ENCODE measurements at places on chromosomes 16 and 17. TPM values are rescaled to one million over a fixed set of nuclear protein-coding genes. Genes with fewer than 3 reads are reported as not detected.
A peak's percentile ranks its signal among the peaks of the same experiment; 100 is the strongest.

DNA sequence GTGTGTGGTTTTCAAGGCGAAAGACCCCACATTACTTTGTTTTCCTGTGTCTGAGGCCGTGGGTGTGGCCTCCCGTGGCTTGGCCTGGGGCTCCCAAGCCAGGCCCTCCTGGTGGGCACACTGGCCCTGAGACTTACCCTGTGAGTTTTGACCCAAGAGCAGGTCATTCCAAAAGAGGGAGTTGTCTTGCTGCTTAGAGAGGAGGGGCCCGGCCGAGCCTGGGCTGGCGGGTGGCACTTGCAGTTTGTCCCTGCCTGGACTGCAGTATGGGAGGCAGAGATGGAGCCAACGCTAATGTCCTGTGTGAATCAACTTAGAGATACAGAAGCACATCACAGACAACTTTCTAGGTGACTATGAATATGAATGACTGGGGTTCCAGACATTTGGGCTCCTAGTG, 22.7 kb downstream of the PLEKHG4 start:
- no peak for DNase-seq

PRAC2 gene
- not detected for total RNA-seq

CFAP97D1 gene
- not detected for total RNA-seq

DNA sequence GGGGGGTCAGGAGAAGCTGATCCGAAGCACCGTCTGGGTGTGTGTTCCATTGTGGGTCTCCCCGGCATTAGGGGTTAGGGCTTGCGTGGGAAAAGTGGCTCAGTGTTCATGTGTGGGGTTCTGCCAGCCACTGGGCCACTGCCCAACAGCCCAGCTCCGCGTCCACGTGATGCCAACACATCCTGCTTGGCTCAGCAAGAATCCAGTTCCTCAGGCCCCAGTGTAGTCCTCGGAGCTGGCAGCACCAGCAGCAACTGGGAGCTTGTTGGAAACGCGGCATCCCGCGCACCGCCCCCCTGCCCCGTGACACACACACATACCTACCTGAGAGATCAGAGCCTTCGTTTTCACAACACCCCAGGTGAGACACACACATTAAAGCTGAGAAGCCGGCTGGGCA, 18.9 kb downstream of the LGALS9 start:
- no peak for DNase-seq

TRIM72 gene
- 2.1 TPM for total RNA-seq

SLC38A7 gene
- total RNA-seq = 32.7 TPM

DNA sequence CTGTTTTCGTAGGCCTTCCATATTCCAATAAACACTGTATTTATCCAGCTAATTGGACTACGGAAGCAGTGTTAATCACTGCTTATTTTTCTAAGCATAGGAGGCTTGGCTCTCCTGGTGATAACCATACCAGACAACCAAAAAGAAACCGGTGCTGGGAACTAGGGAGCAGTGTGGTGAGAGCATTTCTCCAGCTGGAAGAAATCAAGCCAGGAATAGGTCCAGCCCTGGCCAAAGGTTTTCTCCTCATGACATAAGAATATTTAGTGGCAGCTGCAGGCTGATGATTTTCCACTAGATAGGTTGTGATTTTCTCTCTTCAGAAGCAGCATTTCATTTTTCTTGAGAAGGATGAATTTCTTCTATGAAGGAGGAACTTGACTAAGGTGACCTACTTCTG, 141.5 kb downstream of the TRIM37 start:
- DNase-seq = no peak

C1QTNF1 gene
- 240 TPM for total RNA-seq

GINS2 gene
- 1.4 TPM for total RNA-seq

GRCh38 chr17:15260376-15261257, 4.5 kb downstream of the PMP22 start:
- peak; percentile 92 for DNase-seq

GRCh38 chr17:37284191-37284590, 91.6 kb upstream of the C17orf78 start:
- DNase-seq = no peak

LCAT gene
- total RNA-seq = 19.0 TPM

TIGD7 gene
- total RNA-seq = 8.4 TPM

- DNase-seq = no peak
Measured at GRCh38 chr16:23651943-23652468, 10.7 kb downstream of the DCTN5 start.

DNA sequence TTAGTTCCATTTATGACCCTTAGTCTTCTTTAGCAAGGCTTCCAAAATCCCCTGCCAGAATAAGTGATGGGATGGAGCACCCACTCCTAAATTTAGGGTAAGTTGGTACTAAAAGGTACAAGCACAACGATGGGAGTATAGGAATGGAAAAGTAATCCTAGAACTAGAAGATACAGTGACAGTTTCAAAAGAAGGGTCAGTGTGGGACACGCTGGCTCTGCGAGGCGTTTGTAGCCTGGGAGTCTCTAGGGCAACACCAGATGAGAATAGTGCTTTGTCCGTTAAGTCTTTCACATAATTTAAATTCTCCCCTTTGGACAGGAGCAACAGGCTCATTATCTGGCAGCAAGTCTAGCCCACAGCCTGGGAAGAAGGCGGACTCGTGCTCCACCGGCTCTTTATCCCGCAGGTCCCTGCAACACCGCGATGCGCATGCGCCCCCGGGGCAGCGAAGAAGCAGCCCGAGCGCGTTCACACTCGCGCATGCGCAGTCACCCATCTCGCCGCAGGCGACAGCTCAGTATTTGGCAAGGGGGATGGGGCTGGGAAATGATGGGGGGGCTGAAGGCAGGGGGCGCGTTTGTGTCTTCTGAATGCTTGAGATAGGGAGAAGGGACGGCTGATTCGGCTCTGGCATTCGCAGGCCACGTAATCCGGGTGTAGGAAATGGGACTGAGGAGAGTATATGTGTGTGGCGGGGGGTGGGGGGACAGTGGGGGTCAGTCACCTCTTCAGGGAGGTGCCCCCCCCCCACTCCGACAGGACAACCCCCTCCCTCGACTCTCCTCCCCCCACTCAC, 564 bp downstream of the SPOP start:
- peak; percentile 99 for DNase-seq

DNA sequence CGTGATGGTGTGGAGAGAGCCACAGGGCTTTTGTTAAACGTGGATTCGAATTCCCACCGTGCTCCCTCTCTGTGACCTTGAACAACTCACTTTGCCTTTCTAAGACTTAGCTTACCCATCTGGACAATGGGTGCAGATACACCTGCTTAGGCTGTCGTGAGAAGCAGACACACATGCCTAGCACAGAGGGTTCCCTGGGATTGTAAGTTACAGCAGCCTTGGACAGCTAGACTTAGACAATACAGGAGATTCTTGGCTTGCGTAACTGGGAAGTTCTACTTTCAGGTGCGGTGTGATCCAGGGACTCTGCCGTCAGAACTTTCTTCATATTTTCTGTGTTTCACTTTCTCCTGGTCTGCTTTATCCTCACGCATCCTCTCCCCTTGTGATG, 127.0 kb downstream of the ABCC1 start:
- no peak for DNase-seq

- no peak for DNase-seq
Measured at GRCh38 chr17:65457183-65457582, 104.3 kb downstream of the AXIN2 start.

GRCh38 chr17:5530265-5531084, 44.1 kb downstream of the MIS12 start:
- no peak for DNase-seq

GRCh38 chr16:53695070-53695469, 8.6 kb downstream of the RPGRIP1L start:
- no peak for DNase-seq

DNA sequence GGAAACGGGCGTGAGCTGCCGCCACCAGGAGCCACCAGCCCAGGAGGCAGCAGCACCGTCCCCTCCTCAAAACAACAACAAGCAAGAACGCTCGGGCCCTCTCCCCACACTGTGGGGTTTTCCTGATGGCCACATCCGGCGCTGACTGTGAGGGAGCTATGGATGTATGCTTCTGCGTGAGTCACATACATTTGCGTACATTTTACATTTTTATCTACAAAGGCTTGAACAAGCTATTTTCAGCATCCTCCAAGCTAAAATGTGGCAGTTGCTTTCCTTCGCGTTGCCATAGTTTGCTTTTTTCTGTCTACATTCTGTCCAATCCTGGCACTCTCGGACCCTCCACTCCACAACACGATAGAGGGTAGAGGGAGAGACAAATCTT, 2.0 kb upstream of the ABR start:
- DNase-seq = no peak

- peak; percentile 90 for DNase-seq
Measured at GRCh38 chr17:83152745-83153611, 73.6 kb downstream of the METRNL start.

DNA sequence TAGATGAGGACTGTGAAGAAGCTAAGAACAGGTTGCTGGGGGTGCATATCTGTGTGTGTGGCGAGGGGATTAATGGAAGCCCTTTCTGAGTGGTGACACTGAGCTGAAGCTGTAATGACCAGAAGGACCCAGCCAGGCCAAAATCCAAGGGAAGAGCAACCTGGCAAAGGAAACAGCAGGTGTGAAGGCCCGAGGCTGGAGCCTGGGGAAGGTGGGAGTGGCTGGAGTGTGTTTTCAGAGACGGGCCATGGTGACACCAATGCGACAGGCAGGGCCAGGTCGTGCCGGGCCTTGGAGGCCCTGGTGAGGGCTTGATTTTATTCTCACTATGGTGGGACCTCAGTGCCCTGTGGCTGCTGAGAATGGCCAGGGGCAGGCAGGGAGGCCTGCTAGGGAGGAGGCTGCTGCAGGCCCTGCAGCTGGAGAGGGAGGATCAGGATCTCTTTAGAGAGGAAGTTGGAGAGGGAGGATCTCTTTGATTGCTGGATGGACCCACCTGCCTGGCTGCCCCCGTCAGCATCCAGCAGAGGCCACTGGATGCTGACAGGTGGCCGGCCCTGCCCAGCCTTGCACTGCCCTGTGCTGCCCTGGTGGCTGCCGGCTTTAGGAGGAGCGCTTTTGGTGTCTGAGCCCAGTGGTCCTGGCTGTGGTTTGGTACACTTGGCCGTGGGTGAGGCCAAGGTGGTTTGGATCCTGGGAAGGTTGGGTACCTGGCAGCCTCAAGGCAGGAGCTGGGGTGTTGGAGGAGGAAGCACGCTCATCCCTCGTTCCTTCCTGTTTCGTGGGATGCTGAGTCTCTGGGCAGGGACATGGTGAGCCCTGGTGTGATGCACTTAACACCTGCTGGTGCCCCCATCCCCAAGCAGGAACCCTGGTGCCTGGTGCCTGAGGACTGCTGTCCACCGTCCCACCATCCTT, 188.3 kb downstream of the SEC14L1 start:
- no peak for DNase-seq

GRCh38 chr17:32470405-32471167, 16.2 kb upstream of the CDK5R1 start:
- DNase-seq = no peak

SMYD4 gene
- total RNA-seq = 9.9 TPM

- DNase-seq = peak; percentile 21
Measured at GRCh38 chr17:63534816-63535455, 11.8 kb downstream of the KCNH6 start.

KRTAP3-2 gene
- total RNA-seq = not detected

GRCh38 chr17:59859444-59860025, 33.2 kb downstream of the TUBD1 start:
- no peak for DNase-seq

DNA sequence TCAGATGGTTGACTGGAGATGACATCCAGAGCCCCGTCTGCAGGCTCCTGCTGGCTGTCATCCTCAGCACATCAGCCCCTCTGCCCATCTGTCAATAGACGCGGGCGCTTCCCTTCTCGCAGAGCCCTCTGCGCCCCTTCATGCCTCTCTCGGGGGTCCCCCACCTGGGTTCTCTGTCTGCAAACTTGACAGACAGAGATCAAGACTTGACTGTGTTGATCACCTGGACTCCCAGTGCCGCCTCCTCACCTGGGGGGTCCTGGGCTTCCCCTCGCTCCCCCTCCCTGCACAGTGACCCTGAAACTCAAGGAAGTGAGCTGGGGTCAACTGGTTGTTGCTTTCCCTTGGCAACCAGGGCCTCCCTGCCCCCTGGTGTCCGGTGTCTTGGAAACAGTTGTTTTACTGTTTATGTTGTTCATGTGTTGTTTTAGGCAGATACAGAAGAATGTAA, 31.9 kb downstream of the RNF213 start:
- no peak for DNase-seq

GRCh38 chr16:1991135-1991551, 1.4 kb downstream of the SYNGR3 start:
- DNase-seq = peak; percentile 46

- DNase-seq = no peak
Measured at GRCh38 chr16:77711179-77711578, 11.1 kb upstream of the NUDT7 start.

CBX1 gene
- total RNA-seq = 40.0 TPM

CEP295NL gene
- total RNA-seq = 0.60 TPM

DNA sequence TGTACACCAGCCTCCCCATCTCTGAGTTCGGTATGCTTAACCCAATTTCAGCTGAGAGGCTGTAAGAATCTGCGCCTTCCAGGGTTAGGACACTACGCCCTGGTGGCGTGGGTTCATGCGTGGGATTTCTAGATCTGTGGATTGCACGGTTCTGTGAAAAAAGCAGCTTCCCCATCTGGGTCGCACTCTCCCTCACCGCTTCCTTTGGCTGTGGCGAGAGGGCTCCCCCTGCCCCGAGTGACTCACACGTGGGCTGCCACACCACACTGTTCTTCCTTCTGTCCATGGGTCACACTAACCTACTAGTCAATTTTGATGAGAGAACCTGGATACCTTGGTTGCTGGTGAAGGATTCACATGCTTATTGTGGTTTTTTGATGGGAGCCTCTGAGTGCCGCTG, 256.0 kb upstream of the MAF start:
- no peak for DNase-seq

DNA sequence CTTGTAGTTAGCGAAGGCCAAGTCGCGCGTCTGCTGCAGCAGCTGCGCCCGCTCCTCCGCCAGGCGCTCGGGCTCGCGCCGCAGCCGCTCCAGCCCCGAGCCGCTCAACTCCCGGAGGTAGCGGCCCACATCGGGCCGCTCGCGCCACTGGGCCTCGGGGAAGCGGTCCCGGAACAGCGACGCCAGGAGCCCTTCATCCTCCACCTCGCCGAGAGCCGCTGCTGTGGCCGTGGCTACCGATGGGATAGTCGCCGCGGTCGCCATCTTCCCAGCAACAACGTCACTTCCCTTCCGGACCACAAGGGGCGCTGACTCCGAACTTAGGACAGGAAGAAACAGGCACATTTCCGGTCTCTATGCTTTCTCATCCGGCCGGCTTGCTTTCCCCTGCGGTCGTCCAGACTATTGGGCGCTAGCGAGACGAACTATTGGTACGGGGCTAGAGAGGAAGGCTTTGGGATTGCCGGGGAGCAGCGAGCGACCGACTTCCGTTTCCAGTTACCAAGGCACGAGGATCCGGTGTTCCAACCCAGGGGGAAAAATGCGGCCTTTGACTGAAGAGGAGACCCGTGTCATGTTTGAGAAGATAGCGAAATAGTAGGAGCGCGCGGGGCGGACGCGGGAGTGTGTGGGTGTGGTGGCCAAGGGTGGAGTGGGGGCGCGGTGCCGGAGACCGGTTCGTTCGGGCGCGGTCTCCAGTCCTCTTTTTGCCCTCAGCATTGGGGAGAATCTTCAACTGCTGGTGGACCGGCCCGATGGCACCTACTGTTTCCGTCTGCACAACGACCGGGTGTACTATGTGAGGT, at the start of the genes COG8 and NIP7:
Gene COG8 (minus strand): TSS at position 276 of the 806 bp plus-strand sequence. CDS start 12 bp downstream, at position 264.
Gene NIP7 (plus strand): TSS at position 484 of the 806 bp plus-strand sequence. CDS start 58 bp downstream, at position 542.
- peak; percentile 97 for DNase-seq

Data from Right ventricle myocardium inferior (tissue), 1 donor.